Tibial artery (tissue), 4 donors: ENCODE measurements at places on chromosomes 3 and 15.

GRCh38 chr3:180594631-180595558, 7.1 kb upstream of the TTC14 start:
- DNase-seq = no peak

DNA sequence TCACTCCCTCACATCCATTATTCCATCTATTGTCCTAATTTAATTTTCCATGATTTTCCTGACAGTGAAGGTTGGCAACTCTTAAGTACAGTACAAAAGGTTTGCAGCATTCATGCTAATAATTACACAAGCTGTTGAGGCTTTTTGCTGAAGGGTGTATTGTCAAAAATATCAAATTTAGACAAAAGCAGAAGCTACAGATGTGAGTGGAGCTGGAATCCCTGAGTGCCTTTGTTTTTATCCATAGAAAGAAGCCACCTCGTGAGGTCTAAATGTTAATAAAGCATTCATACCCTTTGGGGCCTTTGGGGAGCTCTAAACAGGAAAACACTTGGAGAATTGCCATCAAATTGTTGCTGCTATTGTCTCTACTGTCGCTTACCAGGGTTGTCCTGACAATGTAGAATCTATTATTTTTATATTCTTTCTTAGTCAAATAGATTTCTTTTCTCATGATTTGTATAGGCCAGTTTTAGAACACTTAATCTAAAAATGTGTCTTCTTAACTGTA, 185.8 kb upstream of the ROBO1 start:
- no peak for DNase-seq

GRCh38 chr3:10804183-10804648, 11.8 kb upstream of the SLC6A11 start:
- no peak for DNase-seq

GRCh38 chr3:181933052-181933618, 221.4 kb downstream of the SOX2 start:
- DNase-seq = no peak

- peak; percentile 83 for DNase-seq
Measured at GRCh38 chr15:51075364-51075763, 19.3 kb downstream of the TNFAIP8L3 start.

GRCh38 chr15:89462198-89462912, 34.0 kb downstream of the RHCG start:
- DNase-seq = no peak

DNA sequence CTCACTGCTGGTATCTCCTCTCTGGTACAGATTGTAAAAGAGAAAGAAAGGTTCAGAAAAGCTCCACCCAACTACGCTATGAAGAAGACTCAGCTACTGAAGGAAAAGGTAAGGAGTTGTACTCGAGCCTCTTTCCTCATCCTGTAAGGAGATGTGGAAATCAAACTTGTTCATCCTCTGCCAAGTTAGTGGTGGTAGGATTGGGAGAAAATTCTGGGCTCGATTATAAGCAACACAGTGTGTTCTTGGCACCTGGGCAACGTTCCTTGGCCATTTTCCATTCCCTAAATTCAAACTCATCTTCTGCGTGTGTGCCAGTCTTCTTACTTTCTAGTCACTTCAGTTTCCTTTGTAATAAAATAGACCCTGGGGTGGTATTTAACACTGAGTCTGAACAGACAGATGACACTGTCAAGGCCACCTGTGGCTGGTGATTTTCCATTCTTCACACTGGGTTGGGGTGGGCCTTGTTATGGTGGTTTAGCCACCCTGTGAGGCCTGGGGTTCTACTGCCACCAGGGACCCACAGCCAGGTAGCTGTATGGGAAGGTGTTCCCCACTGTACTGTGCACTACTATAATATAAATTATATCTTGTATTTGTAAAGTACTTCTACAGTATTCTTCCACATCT, 17.1 kb upstream of the ITPKA start:
- DNase-seq = no peak

DNA sequence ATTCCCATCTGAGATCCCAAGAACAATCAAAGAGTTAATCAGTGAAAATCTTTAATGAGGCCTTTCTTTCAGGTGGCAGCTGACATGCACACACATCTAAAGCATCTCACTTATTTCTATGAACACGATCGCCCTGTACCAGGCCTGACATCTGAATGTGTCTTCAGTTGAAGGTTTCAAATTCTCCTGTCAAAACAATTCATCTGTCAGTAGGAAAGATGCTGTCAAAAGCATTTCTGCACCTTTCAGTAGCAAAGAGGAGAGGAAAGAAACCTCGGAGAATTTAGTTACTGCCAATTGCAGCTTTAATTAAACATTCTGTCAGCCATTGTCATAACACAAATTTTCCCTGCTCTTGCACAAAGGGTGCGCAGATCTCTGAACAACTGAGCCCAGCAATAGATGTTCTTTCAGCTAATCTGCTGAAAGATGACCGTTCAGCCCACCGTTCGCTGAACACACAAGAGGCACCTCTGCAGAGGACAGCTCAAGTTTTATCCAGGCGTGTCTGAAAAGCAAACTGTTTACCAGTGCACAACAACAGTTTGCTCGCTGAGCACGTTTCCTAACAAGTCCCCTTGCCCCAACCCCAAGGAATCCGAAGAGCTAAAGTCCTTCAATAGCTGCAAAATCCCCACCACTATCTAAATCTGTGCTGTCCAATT, 34.1 kb downstream of the LRIG1 start:
- no peak for DNase-seq

- no peak for DNase-seq
Measured at GRCh38 chr3:174938102-174938501, 79.0 kb downstream of the NAALADL2 start.

DNA sequence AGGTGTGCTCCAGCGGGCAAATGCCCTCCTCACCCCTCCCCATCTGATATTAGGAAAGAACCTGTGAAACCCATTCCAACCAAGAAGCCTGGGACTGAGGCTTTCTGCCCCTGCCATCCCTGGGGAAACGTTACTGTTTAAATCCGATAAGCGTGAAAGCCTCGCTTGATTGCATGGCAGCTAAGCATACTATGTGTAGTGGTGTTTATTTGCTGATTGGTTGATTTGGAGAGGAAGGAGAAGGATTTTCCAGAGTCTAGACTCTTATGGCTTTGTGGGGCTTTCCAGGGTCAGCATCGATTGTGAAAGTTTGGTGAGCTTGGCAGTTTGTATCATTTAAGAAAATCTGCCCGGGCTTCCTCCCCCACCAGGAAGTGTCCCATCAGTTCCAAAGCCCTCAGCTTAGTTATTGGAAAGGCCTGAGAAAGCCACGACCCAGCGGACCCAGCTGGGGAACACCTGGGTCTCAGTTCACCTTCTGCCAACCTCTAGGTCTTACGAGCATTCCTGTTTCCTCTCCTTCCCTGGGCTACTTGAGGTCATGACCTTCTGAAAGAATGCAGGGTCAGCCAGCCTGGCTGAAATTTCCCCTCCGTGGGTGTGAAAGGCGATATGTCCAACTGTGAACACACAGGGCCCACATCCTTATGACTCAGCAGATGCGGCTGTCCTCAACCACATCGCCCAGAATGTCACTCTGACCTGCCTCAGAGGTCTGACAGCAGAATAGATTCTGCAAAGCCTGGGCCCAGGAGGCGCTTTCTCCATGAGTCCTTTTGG, 62.8 kb upstream of the HERC1 start:
- peak; percentile 65 for DNase-seq

DNA sequence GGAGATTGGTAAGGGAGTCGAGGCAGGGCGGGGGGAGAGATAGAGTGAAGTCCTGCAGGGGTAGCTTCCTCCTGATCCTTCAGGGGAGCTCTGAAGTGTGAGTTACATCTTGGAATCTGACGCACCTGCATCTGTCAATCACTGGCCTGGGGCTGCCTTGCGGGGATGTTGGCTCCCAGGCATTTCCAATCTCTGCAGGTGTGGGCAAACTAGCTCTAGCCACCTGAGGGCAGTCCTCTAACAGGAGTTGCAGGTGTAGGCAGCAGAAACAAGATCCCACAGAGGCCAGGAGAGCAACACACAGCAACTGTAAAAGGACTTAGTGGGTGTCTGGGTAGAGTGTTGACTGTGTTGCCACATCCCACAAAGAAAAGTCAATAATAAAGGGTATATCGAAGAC, 63.6 kb downstream of the ZNF621 start:
- no peak for DNase-seq

DNA sequence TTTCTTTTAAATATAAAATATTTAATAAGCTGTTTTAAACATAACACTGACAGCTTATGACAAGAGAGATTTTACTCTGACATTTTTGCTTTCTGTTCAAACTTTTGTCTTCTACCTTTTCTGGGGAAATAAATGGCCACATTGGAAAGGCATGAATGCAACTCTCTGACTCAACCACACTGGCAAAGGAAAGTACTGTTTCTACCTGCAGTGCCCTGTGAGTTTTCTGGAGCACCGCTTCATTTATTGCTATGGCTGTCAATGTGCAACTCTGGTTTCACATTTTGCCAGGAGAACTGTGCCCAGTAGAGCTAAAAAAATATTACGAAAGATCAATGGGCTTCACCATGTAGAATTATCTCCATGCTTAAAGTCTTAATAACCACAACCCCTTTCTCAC, 15.1 kb downstream of the PDZRN3 start:
- DNase-seq = no peak

DNA sequence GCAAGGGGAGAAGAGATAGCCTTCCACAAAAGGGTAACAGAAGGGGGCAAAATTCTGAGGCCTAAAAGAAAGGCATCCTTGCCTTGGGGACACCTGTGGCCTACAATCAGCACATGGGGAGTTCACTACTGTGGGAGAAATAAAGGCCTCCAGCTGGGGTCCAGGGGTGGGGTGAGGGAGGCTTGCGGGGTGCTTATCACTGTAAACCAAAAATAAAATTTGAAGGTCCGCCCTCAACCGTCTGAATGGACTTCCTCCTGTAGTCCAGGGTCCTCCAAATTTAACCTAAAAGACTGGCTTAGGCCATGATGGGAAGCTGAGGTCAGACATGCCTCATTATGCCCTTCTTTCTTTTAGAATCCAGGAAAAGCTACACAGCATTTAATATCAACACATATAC, 2.1 kb upstream of the POLR2M start:
- DNase-seq = no peak

GRCh38 chr3:66583424-66584040, 82.7 kb upstream of the LRIG1 start:
- no peak for DNase-seq

GRCh38 chr3:28130836-28131235, 110.6 kb upstream of the CMC1 start:
- no peak for DNase-seq

GRCh38 chr3:16865335-16865734, 19.4 kb upstream of the PLCL2 start:
- DNase-seq = no peak

- peak; percentile 91 for DNase-seq
Measured at GRCh38 chr3:129224984-129225393, 24.4 kb upstream of the COPG1 start.

GRCh38 chr15:68411343-68411675, 20.7 kb downstream of the ITGA11 start:
- peak; percentile 15 for DNase-seq

DNA sequence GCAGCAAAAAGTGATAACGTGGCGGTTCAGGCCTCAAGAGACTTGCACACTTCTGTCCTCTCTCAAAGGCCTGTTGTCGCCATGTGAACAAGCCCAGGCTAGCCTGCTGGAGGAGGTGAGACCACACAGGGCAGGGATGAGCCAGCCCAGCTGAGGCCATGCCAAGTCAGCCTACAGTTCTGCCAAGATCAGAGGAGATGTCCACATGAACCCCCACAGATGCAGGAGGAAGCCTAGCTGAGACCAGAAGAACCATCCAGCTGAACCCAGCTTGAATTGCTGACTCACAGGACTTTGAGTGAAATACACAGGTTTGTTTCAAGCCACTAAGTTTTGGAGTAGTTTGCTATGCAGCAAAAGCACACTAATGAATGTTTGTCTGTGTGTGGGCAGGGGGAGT, 50.3 kb upstream of the SEC13 start:
- DNase-seq = no peak

DNA sequence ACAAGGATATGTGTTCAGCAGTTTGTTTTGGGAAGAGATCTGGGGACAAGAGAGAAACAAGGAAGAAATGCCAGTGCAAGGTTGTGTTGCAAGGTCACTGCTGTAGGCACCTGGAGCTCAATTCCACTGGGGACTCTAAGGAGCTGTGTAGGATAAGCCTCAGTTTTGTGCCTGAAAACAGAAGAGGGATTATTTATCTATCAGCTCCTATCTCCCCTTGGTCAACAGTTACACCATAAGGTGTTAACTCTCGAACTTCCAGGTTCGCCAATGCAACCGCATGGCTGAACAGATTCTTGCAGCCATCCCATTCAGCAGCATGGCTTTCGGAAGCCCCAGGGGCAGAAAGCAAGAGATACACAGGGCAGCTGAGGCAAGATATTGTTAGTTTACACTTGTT, 41.6 kb upstream of the CNOT10 start:
- DNase-seq = no peak

GRCh38 chr15:80163217-80163616, 10.4 kb downstream of the FAH start:
- no peak for DNase-seq

- no peak for DNase-seq
Measured at GRCh38 chr3:190621927-190622326, 108.0 kb downstream of the IL1RAP start.

DNA sequence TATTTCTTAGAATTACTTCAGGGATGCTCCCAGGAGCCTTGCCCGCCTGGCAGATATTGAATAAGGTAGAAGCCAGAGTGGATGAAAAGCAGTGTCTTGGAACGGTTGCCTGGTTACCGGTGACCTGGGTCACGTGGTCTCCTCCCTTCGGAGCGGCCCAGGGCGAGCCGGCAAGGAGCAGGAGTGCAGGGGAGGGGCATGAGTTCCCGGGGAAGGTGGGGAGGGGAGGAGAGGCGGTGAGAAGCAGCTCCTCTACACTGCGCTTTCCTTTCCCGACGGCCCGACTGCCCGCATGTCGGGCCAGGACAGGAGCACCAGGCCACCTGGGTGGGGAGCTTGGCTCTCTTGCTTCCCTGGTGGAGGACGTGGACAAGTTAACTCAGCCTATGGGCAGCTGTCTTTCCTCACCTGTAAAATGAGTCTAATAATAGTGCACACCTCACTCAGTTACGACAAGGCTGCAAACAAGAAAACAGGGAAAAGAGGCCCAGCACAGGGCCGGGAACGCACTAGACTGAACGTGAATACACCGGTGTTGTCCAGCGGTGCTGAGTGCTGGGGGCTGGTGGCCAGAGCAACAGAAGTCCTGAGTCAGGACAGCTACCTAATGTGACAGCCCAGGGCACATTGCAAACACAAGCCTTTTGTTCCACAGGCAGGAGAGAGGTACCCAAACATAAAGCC, 198.3 kb downstream of the ADAMTS9 start:
- DNase-seq = no peak

- DNase-seq = no peak
Measured at GRCh38 chr3:45437383-45437782, 49.0 kb downstream of the LARS2 start.
